ENCODE measurements at places on chromosomes 7 and 10. TPM values are rescaled to one million over a fixed set of nuclear protein-coding genes. Genes with fewer than 3 reads are reported as not detected.

ST8SIA6 gene
- total RNA-seq, result not detected

UMAD1 gene
- 9.9 TPM for total RNA-seq

NRBF2 gene
- 19.7 TPM for total RNA-seq

SNX8 gene
- total RNA-seq, result 54.4 TPM

CNPY1 gene
- not detected for total RNA-seq

NOLC1 gene
- total RNA-seq, result 65.5 TPM

WAC gene
- 57.2 TPM for total RNA-seq

PNLIPRP1 gene
- total RNA-seq, result not detected

GRIFIN gene
- total RNA-seq, result not detected

GALNT17 gene
- not detected for total RNA-seq

SEMA3D gene
- 0.68 TPM for total RNA-seq

WASHC2A gene
- 49.3 TPM for total RNA-seq

SND1 gene
- total RNA-seq, result 193 TPM

PRKCQ gene
- 1.9 TPM for total RNA-seq

SHTN1 gene
- total RNA-seq, result 10.2 TPM

CHN2 gene
- total RNA-seq, result 7.0 TPM

PRSS37 gene
- total RNA-seq, result not detected

TEX47 gene
- not detected for total RNA-seq

Measured in glomerular endothelial cell (primary cell).